NCI-H510A treated with DMSO at 0.1 percent for 48 hours (cell line): ENCODE measurements at places on chromosomes 2 and 18.
A peak's percentile ranks its signal among the peaks of the same experiment; 100 is the strongest.

DNA sequence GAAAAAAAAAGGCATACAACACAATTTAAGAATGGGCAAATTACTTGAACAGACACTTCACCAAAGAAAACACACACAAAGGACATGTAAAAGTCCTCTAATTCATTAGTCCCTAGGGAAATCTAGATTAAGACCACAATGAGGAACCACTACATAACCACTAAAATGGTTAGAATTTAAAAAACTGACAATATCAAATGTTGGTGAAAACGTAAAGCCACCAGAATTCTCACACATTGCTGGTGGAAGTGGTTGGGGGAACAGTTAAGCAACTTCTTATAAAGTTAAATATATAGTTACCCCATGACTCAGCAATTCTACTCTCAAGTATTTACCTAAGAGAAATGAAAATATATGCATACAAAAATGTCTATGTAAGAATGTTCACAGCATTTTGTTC, 11.8 kb downstream of the RTN4 start:
- DNase-seq = no peak

DNA sequence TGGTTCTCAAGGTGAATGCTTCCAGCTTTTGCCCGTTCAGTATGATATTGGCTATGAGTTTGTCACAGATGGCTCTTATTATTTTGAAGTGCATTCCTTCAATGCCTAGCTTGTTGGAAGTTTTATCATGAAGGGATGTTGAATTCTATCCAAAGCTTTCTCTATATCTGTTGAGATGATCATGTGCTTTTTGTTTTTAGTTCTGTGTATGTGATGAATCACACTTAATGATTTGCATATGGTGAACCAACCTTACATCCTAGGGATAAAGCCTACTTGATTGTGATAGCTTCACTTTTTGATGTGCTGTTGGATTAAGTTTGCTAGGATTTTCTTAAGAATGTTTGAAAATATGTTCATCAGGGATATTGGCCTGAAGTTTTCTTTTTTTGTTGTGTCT, 112.1 kb downstream of the MBD2 start:
- DNase-seq = no peak

GRCh38 chr2:109591206-109591605, 22.6 kb downstream of the SEPTIN10 start:
- DNase-seq = no peak

DNA sequence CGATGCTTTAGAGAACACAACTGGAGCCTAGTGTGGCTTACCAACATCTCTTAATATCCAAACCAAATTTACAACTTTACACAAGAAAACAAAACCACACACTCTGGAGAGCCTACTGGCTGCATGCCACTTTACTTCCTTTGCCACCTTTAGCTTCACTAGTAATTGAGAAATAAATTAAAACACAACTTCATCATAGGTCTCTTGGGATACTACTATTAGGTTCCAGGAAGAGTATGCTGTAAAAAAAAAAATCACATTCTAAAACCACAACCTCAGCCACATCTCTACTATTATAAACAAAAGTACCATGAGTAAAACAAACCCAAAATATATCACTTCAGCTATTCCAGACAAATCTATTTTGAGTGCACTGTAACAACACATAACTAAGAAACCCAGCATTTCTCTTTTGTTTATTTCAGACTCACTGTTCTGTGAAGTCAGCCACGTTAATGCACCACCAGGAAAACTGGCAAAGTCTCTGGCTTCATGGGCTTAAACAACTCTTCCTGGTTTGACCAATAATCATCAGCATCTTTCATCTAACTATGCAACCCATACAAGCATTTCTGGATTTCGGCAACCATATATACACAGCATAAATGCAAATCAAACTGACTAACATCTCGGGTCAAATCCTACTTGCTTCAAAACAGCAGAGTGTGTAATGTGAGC, 59.1 kb downstream of the REV1 start:
- DNase-seq = no peak

DNA sequence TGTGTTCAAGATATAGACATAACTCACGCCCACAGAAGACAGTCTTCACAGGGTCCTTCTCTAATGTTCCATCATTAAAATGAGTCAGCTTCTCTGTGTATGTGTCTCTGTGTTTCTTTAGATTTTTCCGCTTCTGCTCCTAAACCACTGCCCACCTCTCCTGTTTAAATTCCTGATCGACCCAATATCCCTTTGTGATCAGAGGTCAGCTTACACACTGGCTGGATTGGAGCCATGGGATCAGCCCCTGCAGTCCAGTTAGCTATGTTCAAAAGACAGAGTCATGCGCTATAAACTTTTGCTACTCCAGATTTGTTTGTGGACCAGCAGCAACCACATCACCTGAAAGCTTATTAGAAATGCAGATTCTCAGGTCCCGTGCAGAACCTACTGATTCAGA, 229.2 kb downstream of the C1D start:
- no peak for DNase-seq

GRCh38 chr2:21043744-21044532, at the start of gene APOB:
Gene APOB (minus strand): TSS chr2:21044073. CDS start chr2:21043945, 128 bp downstream.
- DNase-seq = no peak

DNA sequence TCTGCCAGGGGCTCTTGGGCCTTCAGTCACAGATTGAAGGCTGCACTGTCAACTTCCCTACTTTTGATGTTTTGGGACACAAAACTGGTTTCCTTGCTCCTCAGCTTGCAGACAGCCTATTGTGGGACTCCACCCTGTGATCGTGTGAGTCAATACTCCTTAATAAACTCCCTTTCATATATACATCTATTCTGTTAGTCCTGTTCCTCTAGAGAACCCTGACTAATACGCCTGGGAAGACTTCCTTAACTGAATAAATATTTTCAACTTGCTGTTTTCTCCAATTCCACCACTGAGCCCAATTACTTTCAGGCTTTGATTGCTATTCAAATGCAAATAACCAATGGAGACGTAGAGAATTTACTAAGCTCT, 61.4 kb upstream of the CCDC195 start:
- DNase-seq = no peak

DNA sequence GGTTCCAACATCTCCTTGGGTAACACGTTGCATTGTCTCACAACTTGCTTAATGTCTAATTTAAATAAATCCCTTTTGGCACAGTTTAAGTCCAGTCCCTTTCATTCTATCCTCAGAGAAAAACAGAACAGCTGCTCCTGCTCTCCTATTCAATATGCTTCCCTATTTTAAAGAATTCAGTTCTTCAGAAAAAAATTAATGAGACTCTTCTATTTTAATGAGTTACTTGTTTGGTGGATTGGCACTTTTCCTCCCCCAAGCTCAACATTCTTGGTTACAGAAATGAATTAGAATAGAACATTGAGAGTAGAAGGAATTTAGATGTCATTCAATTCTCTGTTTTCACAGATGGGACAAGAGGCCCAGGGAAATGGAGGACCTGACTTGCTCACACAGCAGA, 116.9 kb upstream of the ATP8B1 start:
- no peak for DNase-seq

- DNase-seq = no peak
Observed at GRCh38 chr2:58708565-58708964, 467.4 kb upstream of the FANCL start.

DNA sequence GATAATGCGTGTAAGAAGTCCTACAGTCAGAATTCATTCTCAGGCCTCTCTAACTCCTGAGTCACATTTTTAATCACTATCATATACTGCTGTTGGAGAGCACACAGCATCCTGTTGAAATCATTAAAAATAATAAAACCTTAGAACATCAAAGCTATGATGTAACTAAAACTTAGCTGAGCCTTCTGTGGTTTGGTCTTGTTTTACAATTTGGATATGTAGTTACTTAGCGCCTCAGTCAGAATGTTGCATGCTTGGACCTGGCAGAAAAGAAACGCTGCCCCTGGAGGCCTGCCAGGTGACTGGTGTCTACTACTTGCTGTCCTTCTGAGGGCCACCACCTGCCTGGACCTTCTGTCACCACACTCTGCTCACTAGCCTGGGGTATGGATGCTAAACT, 261.1 kb upstream of the RASGRP3 start:
- DNase-seq = no peak

DNA sequence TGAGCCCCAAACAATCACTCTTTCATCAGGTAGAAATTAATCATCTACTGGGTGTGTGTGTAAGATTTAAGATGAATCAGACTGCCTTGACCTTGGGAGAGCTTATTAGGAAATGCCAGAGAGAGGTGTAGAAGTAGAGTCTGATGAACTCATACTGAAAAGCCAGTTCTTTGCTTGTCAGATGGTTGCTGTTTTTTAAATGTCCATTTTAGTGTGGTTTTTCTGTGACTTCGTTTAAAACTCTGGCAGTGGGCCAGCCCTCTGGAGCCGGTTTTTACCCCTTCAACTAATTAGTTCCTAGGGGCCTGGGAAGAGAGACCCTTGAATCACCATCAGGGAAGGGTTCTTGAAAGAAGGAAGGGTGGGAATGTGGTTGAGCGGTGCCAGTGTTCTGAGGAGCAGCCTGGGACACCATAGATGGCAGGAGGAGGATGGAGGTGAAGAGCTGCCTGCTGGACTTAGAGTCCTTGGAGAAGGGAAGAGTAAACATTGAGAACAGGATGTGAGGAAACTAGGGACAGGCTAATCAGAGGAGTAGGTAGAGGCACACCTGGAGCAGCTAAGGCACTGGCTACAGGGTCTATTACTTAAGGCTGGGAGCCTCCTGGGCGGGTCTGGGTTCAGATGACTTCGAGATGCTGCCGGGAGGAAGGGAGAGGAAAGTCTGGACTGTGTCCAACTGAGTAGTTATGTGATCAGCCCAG, 66.1 kb downstream of the LRRFIP1 start:
- DNase-seq = peak; percentile 54

DNA sequence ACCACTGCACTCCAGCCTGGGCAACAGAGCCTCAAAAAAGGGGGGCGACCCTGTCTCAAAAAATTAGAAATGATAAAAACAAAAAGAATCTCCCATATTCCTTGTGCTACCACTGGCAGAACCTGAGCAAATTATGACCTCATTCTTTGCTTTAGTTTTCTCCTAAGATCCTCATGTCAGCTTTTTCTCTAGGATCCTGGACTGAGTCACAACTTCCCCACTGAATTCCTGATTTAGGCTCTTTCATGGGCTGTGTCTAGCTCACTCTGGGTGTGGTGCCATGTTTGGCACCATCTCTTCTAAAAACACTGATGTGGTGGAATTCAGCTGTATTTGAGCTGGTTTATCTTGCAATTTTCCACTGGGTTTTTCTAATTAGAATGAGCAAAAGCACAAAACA, 37.1 kb downstream of the EXOC6B start:
- DNase-seq = no peak

- DNase-seq = no peak
Observed at GRCh38 chr2:46003903-46004473, 293.2 kb upstream of the EPAS1 start.

- DNase-seq = no peak
Observed at GRCh38 chr2:61277756-61278155, 115.8 kb downstream of the C2orf74 start.

GRCh38 chr2:26901326-26902183, 53.6 kb downstream of the DPYSL5 start:
- DNase-seq = no peak

GRCh38 chr18:31156821-31157763, 5.6 kb downstream of the DSC1 start:
- peak; percentile 14 for DNase-seq

DNA sequence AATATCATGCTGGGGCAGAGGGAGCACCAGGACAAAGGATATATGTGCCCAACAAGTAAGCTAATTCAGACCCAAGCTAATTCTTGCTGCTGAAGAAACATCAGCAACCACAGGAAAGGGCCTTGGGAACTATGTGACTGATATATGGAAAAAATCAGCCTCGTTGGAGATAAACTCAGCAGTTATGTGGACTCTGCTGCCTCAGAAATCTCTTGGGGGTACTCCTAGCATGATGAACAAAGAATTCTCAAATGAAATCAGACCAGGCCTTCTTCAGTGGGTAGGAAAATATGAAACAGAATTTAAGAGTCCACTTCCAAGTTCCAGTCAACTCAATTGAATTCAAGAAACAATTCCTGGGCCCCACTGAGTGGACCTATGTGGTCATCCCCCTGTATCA, 367.9 kb downstream of the TNS1 start:
- no peak for DNase-seq

- DNase-seq = no peak
Observed at GRCh38 chr18:8813611-8814010, 108.3 kb downstream of the MTCL1 start.

GRCh38 chr2:126658905-126659561, 3.1 kb downstream of the GYPC start:
- DNase-seq = no peak

DNA sequence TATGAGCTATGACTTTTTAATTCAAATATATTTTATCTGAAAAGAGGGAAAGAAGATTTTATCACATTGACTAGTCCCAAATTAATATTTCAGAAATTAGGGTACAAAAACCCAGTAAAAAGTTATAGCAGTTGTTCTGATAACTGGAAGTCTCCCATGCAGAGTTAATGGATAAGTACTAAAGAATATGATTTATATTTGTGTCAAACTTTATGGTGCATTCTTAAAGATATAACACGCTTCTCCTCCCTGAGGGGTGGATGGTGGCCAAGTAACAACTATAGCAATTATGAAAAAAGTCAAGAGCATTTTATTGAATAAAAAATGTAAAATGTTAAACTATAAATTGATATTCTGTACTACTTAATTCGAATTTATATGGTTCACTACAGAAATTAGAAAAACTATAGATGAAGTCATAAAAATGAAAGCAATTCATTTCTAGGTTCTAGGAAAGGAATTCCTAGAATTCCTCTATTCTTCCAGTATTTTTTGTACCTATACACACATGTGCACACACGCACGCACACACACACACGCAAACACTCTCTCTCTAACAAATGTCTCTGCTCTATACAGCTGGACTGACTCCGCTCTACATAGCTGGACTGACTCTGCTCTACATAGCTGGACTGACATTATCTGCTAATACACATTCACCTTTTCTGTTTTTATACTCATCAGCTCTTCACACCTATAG, 111.3 kb downstream of the PRELID3A start:
- DNase-seq = no peak

GRCh38 chr2:12066986-12067385, 320.6 kb downstream of the LPIN1 start:
- DNase-seq = no peak

GRCh38 chr2:224958873-224959272, 83.4 kb downstream of the DOCK10 start:
- DNase-seq = no peak

- DNase-seq = no peak
Observed at GRCh38 chr2:46350029-46350689, 53.0 kb downstream of the EPAS1 start.

GRCh38 chr2:134137182-134137611, 116.7 kb upstream of the MGAT5 start:
- DNase-seq = no peak

DNA sequence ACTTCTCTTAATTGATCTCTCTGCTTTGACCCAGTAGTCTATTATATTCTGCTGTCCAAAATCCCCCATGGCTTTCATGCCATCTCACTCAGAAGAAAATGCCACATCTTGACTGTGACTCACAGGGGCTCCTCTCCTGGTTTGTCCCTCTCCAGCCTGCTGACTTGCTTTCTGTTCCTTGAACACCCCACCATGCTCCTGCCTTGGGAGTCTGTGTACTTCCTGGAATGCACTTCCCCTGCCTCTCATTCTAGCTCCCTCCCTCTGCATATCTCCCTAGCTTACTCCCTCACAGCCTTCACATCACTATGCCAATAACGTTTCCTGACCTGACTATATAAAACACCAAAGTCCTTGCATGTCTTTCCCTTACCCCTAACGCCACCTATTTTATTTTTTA, 167.2 kb downstream of the TRIB2 start:
- no peak for DNase-seq
